AG04450 (cell line): ENCODE measurements at places on chromosomes 7 and 10.

DNA sequence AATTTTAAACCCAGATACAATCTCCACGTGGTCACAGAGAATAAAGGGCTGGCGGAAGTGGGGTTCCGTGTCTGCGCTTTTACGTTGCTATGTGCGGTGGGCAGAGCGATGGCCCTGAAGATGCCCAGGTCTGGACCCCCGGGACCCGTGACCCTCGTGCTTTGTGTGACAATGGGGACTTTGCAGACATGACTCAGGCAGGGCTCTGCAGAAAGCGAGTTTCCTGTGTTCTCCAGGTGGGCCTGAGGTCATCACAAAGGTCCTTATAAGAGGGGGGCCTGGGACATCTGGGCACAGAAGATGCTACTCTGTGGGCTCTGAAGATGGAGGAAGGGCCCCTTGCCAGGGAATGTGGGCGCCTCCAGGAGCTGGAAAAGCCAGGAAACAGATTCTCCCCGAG, 95.3 kb downstream of the ELFN1 start:
- no peak for DNase-seq

DNA sequence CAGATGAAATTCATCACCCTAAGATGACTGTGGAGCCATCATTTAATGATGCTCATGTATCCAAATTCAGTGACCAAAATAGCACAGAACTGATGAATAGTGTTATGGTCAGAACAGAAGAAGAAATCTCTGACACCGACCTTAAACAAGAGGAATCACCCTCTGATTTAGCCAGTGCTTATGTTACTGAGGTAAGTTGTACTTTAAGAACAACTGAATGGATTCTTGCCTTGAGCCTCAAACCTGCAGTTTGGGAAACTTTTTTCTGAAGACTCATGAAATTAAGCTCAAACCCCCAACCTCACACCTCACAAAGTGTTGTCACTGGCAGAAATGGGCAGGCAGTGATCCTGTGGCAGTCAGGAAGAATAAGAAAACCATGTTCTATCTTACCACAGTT, 25.6 kb downstream of the TMEM243 start:
- no peak for DNase-seq

GRCh38 chr7:20959281-20959680, 172.6 kb upstream of the SP8 start:
- DNase-seq: no peak

- DNase-seq: no peak
Measured at GRCh38 chr7:939843-940242, 14.6 kb downstream of the ADAP1 start.

DNA sequence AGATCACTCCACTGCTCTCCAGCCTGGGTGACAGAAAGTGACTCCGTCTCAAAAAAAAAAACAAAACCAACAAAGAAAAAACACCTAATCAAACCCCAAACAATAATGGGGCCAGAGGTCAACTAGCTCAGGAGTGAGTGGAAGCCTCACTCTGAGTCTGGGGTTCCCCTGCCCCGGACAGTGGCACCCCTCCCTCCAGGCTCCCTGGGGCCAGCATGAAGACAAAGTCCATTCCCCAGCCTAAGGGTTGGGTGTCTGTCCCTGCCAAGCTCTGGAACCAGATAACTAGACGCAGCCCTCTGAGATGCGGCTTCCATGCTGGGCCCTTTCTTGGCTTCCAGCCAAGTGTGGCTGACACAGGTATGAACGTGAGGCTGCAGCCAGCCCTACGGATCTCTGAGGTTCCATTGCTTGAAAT, 1.7 kb upstream of the FUOM start:
- DNase-seq: no peak

DNA sequence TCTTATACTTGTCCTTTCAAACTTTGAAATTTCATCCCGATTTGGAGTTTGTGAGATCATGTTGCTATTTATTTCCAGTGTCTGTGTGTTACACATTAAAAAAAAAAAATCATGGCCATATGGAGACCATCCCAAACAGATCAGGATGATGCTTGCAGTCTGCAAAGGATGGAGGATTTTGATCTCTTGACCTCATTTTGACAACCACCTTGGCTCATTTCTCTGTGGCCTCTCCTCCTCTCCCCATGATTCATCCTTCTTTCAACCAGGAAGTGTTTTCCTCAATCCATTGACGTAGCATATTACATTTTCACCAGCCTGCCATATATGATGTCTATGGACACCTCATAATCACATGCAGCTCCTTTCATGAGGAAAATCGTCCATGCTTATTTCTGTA, 68.9 kb upstream of the INSYN2A start:
- DNase-seq: peak; percentile 6
